Aorta (tissue), 5 donors: ENCODE measurements at places on chromosomes 7 and 10. TPM values are rescaled to one million over a fixed set of nuclear protein-coding genes. Genes with fewer than 3 reads are reported as not detected.

GRCh38 chr7:112414855-112415490 is 35.3 kb upstream of the IFRD1 start:
- DNase-seq = no peak

- peak; percentile 82 for DNase-seq
These were observed 82.2 kb upstream of the GPR22 start for GRCh38 chr7:107387573-107388219.

DNA sequence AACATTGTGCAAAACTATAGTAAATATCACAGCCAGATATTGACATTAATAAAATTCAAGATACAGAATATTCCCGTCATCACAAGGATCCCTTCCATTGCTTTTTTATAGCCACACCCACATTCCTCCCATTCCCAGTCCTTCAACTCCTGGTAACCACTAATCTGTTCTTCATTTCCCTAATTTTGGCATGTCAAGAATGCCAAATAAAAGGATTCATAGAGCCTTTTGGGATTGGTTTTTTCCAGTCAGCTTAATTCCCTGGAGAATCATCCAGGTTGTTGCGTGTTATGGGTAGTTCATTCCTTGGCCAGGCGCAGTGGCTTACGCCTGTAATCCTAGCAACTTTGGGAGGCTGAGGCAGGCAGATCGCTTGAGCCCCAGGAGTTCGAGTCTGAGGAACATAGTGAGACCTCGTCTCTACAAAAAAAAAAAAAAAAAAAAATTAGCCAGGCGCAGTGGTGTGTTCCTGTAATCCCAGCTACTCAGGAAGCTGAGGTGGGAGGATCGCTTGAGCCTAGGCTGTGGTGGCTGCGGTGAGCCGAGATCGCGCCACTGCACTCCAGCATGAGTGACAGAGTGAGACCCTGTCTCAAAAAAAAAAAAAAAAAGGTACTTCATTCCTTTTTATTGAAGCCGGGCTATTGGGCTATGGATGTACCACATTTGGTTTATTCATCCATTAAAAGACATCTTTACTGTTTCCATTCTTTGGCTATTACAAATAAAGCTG is 2.7 kb downstream of the OGDH start:
- no peak for DNase-seq

DNA sequence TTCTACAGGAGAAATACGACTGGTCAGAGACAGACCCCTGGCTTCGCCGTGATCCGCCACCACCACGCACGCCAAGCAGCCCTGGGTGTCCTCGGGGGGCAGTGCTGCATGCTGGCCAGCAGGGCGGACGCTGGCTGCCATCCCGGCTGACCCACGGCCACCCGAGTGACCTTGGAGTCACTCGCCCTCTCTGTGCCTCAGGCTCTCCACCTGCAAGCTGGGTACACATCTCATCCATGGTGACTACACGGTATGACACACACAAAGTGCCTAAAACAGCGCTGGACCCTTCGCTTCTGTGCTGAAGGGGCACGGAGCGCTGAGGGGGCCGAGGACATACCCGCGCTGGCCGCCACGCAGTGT is 62.0 kb upstream of the RNF32 start:
- DNase-seq = no peak

DNA sequence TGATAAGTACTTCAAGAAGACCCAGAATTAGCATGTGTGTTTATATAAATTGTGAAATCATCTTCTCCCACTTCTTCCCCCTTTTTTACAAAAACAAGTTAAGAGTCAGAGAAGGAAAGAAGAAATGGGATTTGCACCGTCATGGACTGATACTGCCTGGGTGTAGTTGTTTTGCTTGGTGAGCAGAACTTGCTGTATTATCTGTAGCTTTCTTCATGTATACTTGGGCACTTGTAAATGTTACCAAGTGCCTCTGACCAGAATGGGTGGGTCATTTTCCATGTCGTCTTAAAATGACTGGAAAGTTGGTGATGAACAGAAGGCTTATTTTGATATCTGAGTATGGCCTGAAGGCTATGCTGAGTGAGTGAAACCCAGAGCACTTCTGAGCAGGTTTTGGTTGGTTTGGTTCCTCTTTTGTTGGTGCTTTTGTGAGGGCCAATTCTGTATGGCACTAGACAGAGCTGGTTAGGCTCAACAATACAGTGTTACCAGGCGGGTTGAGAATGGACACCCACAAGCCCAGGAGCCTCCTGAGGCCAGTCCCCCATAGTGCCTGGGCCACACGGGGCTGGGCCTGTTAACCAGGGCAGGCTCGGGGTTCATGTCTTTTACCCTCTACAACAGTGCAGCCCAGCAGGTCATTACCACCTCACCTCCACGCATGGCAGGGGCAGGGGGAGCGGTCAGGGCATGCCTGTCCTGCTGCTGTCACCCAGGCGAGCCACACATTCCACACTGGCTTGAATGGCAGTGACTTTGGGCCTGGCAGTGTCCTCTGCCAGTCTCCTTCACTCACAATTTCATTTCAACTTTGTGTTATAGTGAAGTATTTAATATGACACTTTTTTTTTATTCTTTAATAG is 115.1 kb downstream of the CCNY start:
- no peak for DNase-seq

DNA sequence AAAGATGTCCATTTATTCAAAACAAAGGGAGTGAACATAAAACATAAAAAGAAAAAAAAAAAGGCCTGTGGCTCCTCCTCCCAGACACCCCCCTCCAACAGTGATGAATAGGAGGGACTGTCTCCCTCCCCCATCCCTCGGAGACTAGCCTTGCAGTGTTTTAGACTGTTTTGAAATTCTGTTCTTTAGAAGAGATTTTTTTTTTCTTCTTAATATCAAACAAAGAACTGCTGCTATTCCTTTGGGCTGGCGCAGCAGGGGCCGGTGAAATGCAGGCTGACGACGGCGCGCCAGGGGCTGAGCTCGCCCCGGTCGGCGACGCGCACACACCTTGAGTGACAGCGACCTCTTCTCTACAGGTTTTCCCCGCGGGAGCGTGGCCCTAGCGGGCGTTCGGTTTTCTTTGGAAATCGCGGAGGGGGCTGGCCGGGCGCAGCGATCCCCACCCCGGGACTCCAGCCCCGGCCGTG is at the start of gene LANCL2:
Gene LANCL2, plus strand, starts transcription at position 133 of the 470 bp plus-strand sequence. CDS start 689 bp downstream, outside the sequence.
- DNase-seq = no peak

GRCh38 chr10:7406712-7407333 is 4.0 kb downstream of the SFMBT2 start:
- DNase-seq = no peak

GRCh38 chr10:33333260-33334101 is 986 bp downstream of the NRP1 start:
- DNase-seq = no peak

GRCh38 chr10:4503076-4503475 is 322.9 kb upstream of the AKR1E2 start:
- no peak for DNase-seq

DNA sequence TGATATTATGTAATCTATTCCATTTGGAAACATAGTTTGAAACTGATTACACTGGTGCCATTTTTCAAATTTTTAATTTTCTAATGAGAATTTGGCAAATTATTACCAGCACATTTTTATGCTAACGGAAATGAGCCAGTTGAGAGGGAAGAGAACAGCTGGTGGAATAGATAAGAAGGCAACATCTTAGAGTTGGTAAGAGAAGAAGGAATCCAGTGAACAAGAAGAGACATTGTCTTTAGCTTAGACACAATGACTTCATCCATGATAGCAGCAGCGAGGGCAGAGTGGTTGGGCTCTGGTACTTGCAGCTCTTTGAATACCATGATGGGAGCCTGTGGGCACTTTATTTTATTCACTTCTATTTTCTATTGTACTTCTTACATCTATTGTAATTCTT is 89.6 kb downstream of the CHRM2 start:
- no peak for DNase-seq

- DNase-seq = no peak
These were observed 69.3 kb downstream of the OSBPL3 start for GRCh38 chr7:24910551-24911212.

DNA sequence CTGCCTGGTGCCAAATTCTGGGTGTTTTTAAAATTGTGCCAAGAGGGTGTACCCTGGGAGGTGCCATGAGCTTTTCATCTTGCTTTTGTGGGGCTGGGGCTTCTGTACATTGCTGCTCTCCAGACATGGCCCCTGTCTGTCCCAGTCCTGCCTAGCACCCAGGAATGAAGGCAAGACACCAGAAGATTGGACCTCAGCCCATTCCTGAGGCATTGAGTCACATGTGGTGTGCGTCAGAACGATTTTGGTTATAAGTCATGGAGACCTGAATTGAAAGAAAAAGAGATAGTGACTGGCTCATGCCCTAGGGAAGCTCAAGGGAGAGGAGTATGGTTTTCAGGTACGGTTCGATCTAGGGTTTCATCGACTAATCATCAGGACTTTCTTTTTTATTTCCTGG is 493.2 kb downstream of the TYW1 start:
- no peak for DNase-seq

- DNase-seq = no peak
These were observed 39.3 kb downstream of the C1GALT1 start for GRCh38 chr7:7221599-7222038.

GRCh38 chr7:86469680-86470295 is 173.9 kb upstream of the GRM3 start:
- DNase-seq = no peak

DNA sequence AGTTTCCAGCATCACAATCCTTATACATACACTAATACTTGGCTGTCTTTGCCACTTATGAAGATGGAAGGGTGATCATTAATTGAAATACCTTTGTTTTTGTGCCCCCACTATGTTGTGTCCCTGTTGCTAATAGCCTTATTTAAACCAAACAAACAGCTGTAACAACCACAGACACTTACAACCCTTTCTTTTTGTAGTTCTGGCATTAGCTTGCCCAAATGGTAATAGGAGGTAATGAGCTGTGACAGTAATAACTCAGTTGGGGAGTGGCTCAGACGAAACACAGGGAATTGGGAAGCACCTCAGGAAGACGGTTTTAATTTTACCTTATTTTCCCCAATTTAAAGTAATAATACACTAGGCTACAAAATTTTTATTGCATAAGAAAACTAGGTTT is 83.4 kb downstream of the MDFIC start:
- no peak for DNase-seq

DNA sequence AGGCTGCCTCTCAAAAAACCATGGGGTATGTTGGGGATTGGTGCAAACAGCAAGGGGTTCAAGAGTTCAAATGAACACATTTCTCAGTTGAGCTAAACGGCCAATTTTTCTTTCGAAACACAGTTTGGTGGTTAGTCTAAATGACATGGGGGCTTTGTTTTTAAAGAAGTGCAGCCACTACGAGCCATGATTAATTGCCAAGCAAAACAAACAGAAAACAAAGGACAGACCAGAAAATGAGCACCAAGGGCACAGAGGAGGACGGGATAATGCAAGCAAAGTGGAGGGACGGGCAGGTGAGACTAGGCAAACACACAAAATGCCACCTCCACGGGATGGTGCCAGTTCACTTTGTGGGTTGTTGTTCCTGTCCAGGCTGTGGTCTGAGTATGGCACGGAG is 64.5 kb upstream of the PDLIM1 start:
- no peak for DNase-seq

GRCh38 chr10:82267960-82268359 is 393.0 kb downstream of the NRG3 start:
- no peak for DNase-seq

DNA sequence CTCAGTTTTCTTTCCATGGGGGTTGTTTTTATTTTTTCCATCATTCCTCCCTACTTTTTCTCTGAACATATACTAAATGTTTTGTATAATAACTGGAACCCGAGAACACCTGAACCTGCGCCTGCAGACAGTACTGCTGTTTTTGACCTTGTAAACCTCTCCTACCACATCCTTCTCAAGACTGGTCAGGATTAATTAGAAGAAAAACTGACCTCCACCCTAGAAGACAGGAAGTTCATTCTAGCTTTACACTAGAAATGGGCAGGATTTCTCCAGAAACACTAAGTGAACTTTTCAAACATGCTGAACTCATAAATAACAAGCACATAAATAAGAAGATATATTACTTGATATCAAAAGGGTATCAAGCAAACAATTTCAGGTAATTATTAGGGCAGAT is 751 bp upstream of the HYCC1 start:
- no peak for DNase-seq

DNA sequence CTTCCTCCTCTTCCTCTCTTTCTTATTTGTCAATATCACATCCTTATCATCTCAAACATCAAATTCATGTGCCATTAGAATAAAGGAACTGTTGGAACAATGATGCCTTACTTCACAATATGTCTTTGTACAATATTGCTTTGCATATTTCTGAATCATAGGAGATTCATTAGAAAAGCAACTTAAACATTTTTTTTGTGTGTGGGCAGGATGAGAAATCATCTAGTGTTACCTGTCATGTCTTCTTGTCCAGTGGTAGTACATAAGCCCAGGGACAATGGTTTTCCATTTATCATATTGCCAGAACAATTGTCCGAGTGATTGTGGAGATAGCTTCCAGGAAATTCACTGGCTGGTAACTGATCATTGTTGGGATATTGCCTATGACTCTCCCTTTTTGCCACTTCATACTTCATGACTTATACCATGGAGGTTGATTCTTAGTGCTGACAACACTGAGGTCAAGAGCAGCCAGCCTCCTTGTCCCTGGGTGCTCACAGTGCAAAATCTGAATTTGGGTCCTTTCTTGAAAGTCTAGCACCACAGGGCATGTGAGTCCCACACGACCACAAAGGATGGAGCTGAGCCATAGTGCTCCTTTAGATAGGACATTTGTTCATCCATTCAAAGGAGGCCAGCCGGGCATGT is 215.0 kb downstream of the MDFIC start:
- DNase-seq = no peak

GRCh38 chr7:149670288-149670687 is 103.1 kb downstream of the ZNF467 start:
- no peak for DNase-seq

- DNase-seq = no peak
These were observed 56.2 kb downstream of the CRPPA start for GRCh38 chr7:16365177-16365576.

DNA sequence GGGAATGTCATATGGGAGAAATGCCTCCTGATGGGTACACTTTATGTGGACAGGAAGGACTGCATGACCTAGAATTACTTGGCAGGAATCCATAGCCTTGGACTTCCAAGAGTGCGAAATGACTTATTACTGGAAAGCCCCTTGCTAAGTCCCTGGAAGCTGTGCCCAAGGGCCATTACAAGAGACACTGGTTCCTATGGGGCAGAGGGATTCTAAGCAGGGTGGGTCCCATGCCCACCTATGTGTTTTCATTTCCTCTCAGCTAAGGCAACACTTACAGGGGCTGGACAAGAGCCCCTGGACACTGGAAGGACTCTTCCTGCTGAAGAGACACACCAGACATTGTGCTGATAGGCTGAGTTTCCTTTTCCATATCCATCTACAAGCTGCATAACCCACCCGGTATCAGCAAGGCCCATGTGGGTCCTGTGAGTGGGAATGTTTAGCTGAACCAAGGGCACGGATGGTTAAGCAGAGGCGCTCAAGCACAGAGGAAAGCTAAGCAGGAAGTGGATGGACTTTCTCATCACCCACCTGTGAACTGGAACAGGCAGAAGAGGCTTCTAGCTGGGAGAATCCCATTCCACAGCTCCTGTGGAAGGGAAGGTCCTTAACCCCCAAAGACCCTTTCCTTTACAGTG is 56.2 kb downstream of the XPNPEP1 start:
- DNase-seq = no peak

- DNase-seq = no peak
These were observed 1314.2 kb upstream of the LRRTM3 start for GRCh38 chr10:65611592-65611991.

Gene BAIAP2L1
- 1.8 TPM for total RNA-seq

Gene KCNH2
- total RNA-seq = 2.4 TPM

Gene TMEM196
- 0.29 TPM for total RNA-seq

Gene RSU1
- total RNA-seq = 114 TPM

Gene TMEM213
- not detected for total RNA-seq

Gene TAS2R16
- not detected for total RNA-seq

Gene FIS1
- total RNA-seq = 155 TPM

Gene GATA3
- total RNA-seq = 0.78 TPM
